ENCODE measurements at places on chromosomes 5 and 9.
A peak's percentile ranks its signal among the peaks of the same experiment; 100 is the strongest.

GRCh38 chr5:119049824-119050449 is 20.9 kb upstream of the DMXL1 start:
- peak; percentile 70 for DNase-seq

GRCh38 chr5:112013660-112014059 is 256.7 kb upstream of the NREP start:
- no peak for DNase-seq

DNA sequence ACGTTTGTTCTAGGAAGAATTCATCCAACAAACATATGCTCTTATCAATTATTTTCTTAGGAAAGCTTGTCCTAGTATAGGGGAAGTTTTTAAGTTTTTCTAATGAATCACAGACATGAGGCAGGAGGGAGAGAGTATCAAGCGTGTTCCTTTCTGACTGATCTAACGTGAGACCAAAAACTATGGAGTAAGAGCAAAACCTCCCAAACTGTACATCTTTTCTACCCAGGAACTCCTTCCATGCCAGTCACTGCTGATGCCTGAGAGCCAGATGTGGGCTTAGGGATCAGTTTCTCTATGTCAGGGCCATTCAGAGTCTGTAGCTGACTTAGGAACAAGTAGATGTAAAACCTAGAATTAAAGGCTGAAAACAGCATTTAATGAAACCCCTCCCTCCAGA is 51.7 kb upstream of the NFIB start:
- no peak for DNase-seq

- DNase-seq: no peak
These were observed 10.0 kb upstream of the SLC12A7 start for GRCh38 chr5:1121891-1122290.

GRCh38 chr5:61159070-61159469 is 3.2 kb downstream of the SMIM15 start:
- no peak for DNase-seq

DNA sequence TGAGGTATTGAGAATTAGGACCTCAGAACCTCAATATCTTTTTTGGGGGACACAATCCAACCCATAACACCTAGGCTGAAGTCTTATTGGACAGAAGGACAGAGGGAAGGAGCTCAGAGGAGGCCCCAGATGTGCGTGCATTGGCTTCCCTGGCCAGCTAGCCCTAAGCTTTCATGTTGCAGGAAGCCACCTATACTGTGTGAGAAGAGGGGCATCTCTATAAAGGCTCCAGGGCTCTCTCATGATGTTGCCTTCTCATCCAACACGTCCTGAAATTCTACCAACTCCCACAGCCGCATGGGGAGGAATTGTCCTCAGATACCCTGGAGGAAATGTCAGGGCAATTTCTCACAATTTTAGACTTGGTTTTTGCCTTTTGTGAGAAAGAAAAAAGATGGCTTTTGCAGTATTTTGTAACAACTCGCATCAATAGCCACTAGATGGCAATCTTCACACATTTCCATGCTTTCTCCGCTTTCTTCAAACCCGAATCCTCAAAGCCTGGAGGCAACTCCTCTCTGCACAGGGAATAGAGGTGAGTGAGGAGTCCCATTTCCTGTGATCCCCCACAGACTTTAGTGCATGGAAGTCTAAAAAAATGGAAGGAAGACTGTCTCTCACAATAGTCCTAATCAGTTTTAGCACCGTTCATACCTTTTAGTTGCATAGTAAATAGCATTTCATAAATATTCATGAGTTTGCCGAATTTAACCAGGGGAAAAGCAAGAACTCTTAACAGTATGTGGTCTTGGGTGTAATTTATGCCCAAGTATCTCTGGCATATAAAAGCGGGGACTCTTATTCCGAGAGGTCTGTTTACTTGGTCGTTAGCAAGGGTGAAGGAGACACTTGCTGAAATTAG is 7.4 kb upstream of the PPP3R2 start:
- peak; percentile 66 for DNase-seq

GRCh38 chr9:114787781-114788498 is 17.9 kb downstream of the TNFSF15 start:
- no peak for DNase-seq

GRCh38 chr5:153159616-153160015 is 330.9 kb upstream of the GRIA1 start:
- DNase-seq: no peak

Measured in suppressor macrophage treated with lipopolysaccharide for 4 hours (primary cell).